Naive thymus-derived CD4-positive, alpha-beta T cell (primary cell): ENCODE measurements at places on chromosomes 16 and 17. TPM values are rescaled to one million over a fixed set of nuclear protein-coding genes. Genes with fewer than 3 reads are reported as not detected.

Gene ANKFY1
- total RNA-seq = 52.4 TPM

Gene KRT33B
- total RNA-seq = not detected

Gene CRHR1
- not detected in 2 replicates for total RNA-seq

Gene MARVELD3
- not detected for total RNA-seq

Gene NOXO1
- total RNA-seq = 0.79 TPM

Gene TP53
- 106 TPM for total RNA-seq

Gene HOXB9
- 0.16 TPM for total RNA-seq

Gene ZPBP2
- not detected in 2 replicates for total RNA-seq

Gene TLE7
- not detected for total RNA-seq

Gene HCRT
- not detected in 2 replicates for total RNA-seq

Gene PROCA1
- total RNA-seq = 7.3 and 10.7 TPM in 2 replicates

Gene BFAR
- total RNA-seq = 61.6 and 66.0 TPM in 2 replicates

Gene ABCC12
- total RNA-seq = not detected

Gene ABI3
- total RNA-seq = 11.0 TPM

Gene MYL11
- total RNA-seq = not detected
